A549 treated with CpdA at 1 μM for 4 hours (cell line): ENCODE measurements at places on chromosomes 2 and 18. TPM values are rescaled to one million over a fixed set of nuclear protein-coding genes. Genes with fewer than 3 reads are reported as not detected.

ALLC gene
- total RNA-seq: 0.06 TPM in 1 of 5 replicates, not detected in the others

SPATA3 gene
- total RNA-seq: not detected in 5 replicates

SKA1 gene
- 11.9 to 17.1 TPM (median 12.4 TPM) in 5 replicates for total RNA-seq

CRIM1 gene
- total RNA-seq: 105 to 148 TPM (median 134 TPM) in 5 replicates

B3GNT7 gene
- total RNA-seq: 1.4 to 1.8 TPM (median 1.6 TPM) in 5 replicates

LRP2 gene
- under 0.01 to 0.03 TPM (median 0.02 TPM) in 3 of 5 replicates, not detected in the others for total RNA-seq

ZAP70 gene
- 0.06 TPM in 1 of 5 replicates, not detected in the others for total RNA-seq

CTAGE1 gene
- total RNA-seq: not detected in 5 replicates

PAPOLG gene
- total RNA-seq: 7.9 to 10.7 TPM (median 8.6 TPM) in 5 replicates

YWHAQ gene
- 623 to 677 TPM (median 635 TPM) in 5 replicates for total RNA-seq

CNTNAP5 gene
- total RNA-seq: not detected in 5 replicates

GCKR gene
- total RNA-seq: 0.15 to 0.91 TPM (median 0.33 TPM) in 5 replicates

MAB21L4 gene
- 0.03 to 0.17 TPM (median 0.15 TPM) in 3 of 5 replicates, not detected in the others for total RNA-seq

ANKRD23 gene
- 1.0 to 2.9 TPM (median 1.8 TPM) in 5 replicates for total RNA-seq

CAPN14 gene
- 0.02 to 0.06 TPM in 2 of 5 replicates, not detected in the others for total RNA-seq

SNED1 gene
- 0.42 to 0.72 TPM (median 0.58 TPM) in 5 replicates for total RNA-seq

MTCL1 gene
- total RNA-seq: 50.9 to 62.0 TPM (median 55.8 TPM) in 5 replicates

CTLA4 gene
- not detected in 5 replicates for total RNA-seq

PAX8 gene
- 0.64 to 1.4 TPM (median 0.78 TPM) in 5 replicates for total RNA-seq

RAX gene
- total RNA-seq: not detected in 5 replicates

NAT8 gene
- total RNA-seq: not detected in 5 replicates

FBXO36 gene
- total RNA-seq: 1.0 to 1.8 TPM (median 1.1 TPM) in 5 replicates

ANKRD30BL gene
- not detected in 5 replicates for total RNA-seq

STAT4 gene
- 3.2 to 4.5 TPM (median 3.8 TPM) in 5 replicates for total RNA-seq

C2orf15 gene
- 0.27 to 0.53 TPM (median 0.40 TPM) in 5 replicates for total RNA-seq

ZNF804A gene
- not detected in 5 replicates for total RNA-seq

STON1 gene
- 0.23 to 0.46 TPM (median 0.35 TPM) in 4 of 5 replicates, not detected in the other for total RNA-seq

DHRS9 gene
- 3.1 to 4.2 TPM (median 3.6 TPM) in 5 replicates for total RNA-seq

TBR1 gene
- 0.03 TPM in 1 of 5 replicates, not detected in the others for total RNA-seq

STAM2 gene
- total RNA-seq: 7.6 to 11.9 TPM (median 9.9 TPM) in 5 replicates

PDE1A gene
- total RNA-seq: 0.08 to 0.26 TPM (median 0.16 TPM) in 4 of 5 replicates, not detected in the other

GALNT14 gene
- total RNA-seq: 47.6 to 55.5 TPM (median 52.7 TPM) in 5 replicates

DYSF gene
- 0.73 to 0.94 TPM (median 0.81 TPM) in 5 replicates for total RNA-seq

PPP1R1C gene
- 1.4 to 3.5 TPM (median 2.7 TPM) in 5 replicates for total RNA-seq
